ENCODE measurements at places on chromosomes 13 and 19. TPM values are rescaled to one million over a fixed set of nuclear protein-coding genes. Genes with fewer than 3 reads are reported as not detected.

Gene ZMYM5
- total RNA-seq: 10.4 TPM

- no peak for DNase-seq
Measured at GRCh38 chr13:42064259-42064658, 15.8 kb downstream of the DGKH start.

Gene GFY
- total RNA-seq: not detected

Gene ZNF649
- 6.1 TPM for total RNA-seq
